A172 (cell line): ENCODE measurements at places on chromosomes 11 and 22. TPM values are rescaled to one million over a fixed set of nuclear protein-coding genes. Genes with fewer than 3 reads are reported as not detected.

GRAP2 gene
- not detected in 2 replicates for total RNA-seq

OR5AN1 gene
- not detected in 2 replicates for total RNA-seq

PTPN5 gene
- not detected in 2 replicates for total RNA-seq

RPS19BP1 gene
- total RNA-seq, result 81.4 and 87.3 TPM in 2 replicates

TRIM68 gene
- 10.3 and 10.8 TPM in 2 replicates for total RNA-seq

HYLS1 gene
- total RNA-seq, result 9.7 and 12.5 TPM in 2 replicates

BACE1-AS gene
- 1.2 and 3.2 TPM in 2 replicates for total RNA-seq

NOX4 gene
- total RNA-seq, result not detected in 2 replicates

SMTNL1 gene
- not detected in 2 replicates for total RNA-seq

ZBTB16 gene
- not detected in 2 replicates for total RNA-seq

RBFOX2 gene
- total RNA-seq, result 41.7 and 47.5 TPM in 2 replicates

RASSF10 gene
- not detected in 2 replicates for total RNA-seq

CCDC73 gene
- not detected in 2 replicates for total RNA-seq

NRGN gene
- 0.45 and 0.46 TPM in 2 replicates for total RNA-seq

TMEM45B gene
- total RNA-seq, result not detected in 2 replicates

CDC45 gene
- 26.7 and 45.7 TPM in 2 replicates for total RNA-seq

SYT13 gene
- 0.19 TPM in 1 of 2 replicates, not detected in the other for total RNA-seq

OR52H1 gene
- not detected in 2 replicates for total RNA-seq

PLAAT5 gene
- total RNA-seq, result not detected in 2 replicates

FJX1 gene
- 38.3 and 53.4 TPM in 2 replicates for total RNA-seq

GLYATL2 gene
- total RNA-seq, result 0.14 TPM in 1 of 2 replicates, not detected in the other

OMP gene
- total RNA-seq, result not detected in 2 replicates

MS4A1 gene
- not detected in 2 replicates for total RNA-seq

SLC6A5 gene
- total RNA-seq, result not detected in 2 replicates

CCDC116 gene
- total RNA-seq, result 0.12 TPM in 1 of 2 replicates, not detected in the other

TRPM5 gene
- not detected in 2 replicates for total RNA-seq

KCNJ11 gene
- 0.09 and 0.26 TPM in 2 replicates for total RNA-seq

VPREB1 gene
- total RNA-seq, result not detected in 2 replicates

FDXACB1 gene
- total RNA-seq, result 1.5 and 3.4 TPM in 2 replicates

EXPH5 gene
- 1.3 and 2.3 TPM in 2 replicates for total RNA-seq

CARD18 gene
- total RNA-seq, result not detected in 2 replicates

MOGAT2 gene
- 0.07 TPM in 1 of 2 replicates, not detected in the other for total RNA-seq

TH gene
- total RNA-seq, result 0.26 and 0.43 TPM in 2 replicates

XNDC1N gene
- total RNA-seq, result 1.4 and 5.3 TPM in 2 replicates

PHLDA2 gene
- 30.8 and 34.4 TPM in 2 replicates for total RNA-seq

FAM111B gene
- 26.7 and 31.4 TPM in 2 replicates for total RNA-seq

GGTLC2 gene
- not detected in 2 replicates for total RNA-seq

OR5P2 gene
- not detected in 2 replicates for total RNA-seq

DGCR6 gene
- 0.36 and 1.2 TPM in 2 replicates for total RNA-seq

OR56A3 gene
- not detected in 2 replicates for total RNA-seq

LPXN gene
- 0.84 and 1.8 TPM in 2 replicates for total RNA-seq

OR51B2 gene
- total RNA-seq, result 0.29 and 1.5 TPM in 2 replicates

LRRC32 gene
- not detected in 2 replicates for total RNA-seq

P2RX6 gene
- total RNA-seq, result 2.8 and 3.5 TPM in 2 replicates

FIBIN gene
- not detected in 2 replicates for total RNA-seq

FGF4 gene
- total RNA-seq, result not detected in 2 replicates

ELF5 gene
- total RNA-seq, result not detected in 2 replicates

KCNJ5 gene
- total RNA-seq, result 0.21 and 0.46 TPM in 2 replicates
